ENCODE measurements at places on chromosomes 3 and 15. TPM values are rescaled to one million over a fixed set of nuclear protein-coding genes. Genes with fewer than 3 reads are reported as not detected.

PCNP gene
- 190 TPM for total RNA-seq

PRR20G gene
- not detected for total RNA-seq

PLSCR4 gene
- 61.3 TPM for total RNA-seq

FSD2 gene
- not detected for total RNA-seq

TEX264 gene
- total RNA-seq: 58.0 TPM

MRPS25 gene
- total RNA-seq: 39.5 TPM

CSTA gene
- total RNA-seq: 6.3 TPM

TMCO5A gene
- total RNA-seq: not detected

ARNT2 gene
- total RNA-seq: 78.6 TPM

CTXN2 gene
- total RNA-seq: 0.77 TPM

TUSC7 gene
- total RNA-seq: not detected

TSPAN3 gene
- total RNA-seq: 391 TPM

AHSG gene
- total RNA-seq: not detected

TRAIP gene
- total RNA-seq: 2.4 TPM

COX5A gene
- 107 TPM for total RNA-seq

FAM227B gene
- total RNA-seq: 8.3 TPM

HYAL1 gene
- 0.69 TPM for total RNA-seq

GOLGA8J gene
- total RNA-seq: 0.40 TPM

PCSK6 gene
- 14.3 TPM for total RNA-seq

DPPA2 gene
- not detected for total RNA-seq

CAND2 gene
- total RNA-seq: 10.3 TPM

RTP3 gene
- not detected for total RNA-seq

NANOGP8 gene
- 0.61 TPM for total RNA-seq

Measured in spinal cord (tissue), 10 donors.